Lung microvascular endothelial cell (primary cell): ENCODE measurements at places on chromosomes 12 and 14. TPM values are rescaled to one million over a fixed set of nuclear protein-coding genes. Genes with fewer than 3 reads are reported as not detected.
A peak's percentile ranks its signal among the peaks of the same experiment; 100 is the strongest.

- peak; percentile 44 for DNase-seq
Observed at GRCh38 chr14:53613404-53614253, 343.0 kb downstream of the BMP4 start.

- no peak for DNase-seq
Observed at GRCh38 chr14:103118663-103119404, 4.4 kb upstream of the TNFAIP2 start.

- no peak for DNase-seq
Observed at GRCh38 chr12:27462851-27463250, 16.3 kb downstream of the SMCO2 start.

- DNase-seq: no peak
Observed at GRCh38 chr12:130706311-130706710, 9.8 kb downstream of the RIMBP2 start.

DNA sequence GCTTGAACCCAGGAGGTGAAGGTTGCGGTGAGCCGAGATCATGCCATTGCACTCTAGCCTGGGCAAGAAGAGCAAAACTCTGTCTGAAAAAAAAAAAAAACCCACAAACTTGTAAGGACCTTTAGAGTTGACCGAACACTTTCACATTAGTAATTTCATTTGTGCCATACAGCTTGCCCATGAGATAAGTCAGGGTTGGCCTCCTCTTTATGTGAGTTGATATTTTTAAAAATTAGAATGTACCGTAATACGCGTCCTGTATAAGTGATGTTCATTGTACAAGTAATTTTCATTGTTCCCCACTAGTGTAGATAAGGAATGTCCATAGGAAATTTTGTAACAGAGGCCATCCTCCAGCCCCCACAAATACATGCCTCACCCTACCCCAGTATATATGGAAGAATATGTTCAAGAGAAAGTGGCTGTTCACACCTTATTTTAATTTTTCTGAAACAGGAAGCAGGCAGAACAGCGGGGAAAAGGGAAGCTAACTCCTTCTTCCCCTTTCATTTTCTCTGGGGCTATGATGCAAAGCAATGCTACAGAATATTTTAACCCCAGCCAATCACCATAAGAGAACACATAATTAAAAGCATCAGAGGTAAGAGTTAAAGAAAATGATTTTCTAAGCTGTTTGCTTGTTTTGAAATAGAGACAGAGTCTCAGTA is 31.9 kb upstream of the HIF1A start:
- no peak for DNase-seq

GRCh38 chr14:54590481-54590880 is 23.6 kb downstream of the SAMD4A start:
- DNase-seq: no peak

- DNase-seq: peak; percentile 88
Observed at GRCh38 chr12:76144245-76144549, 59.7 kb upstream of the NAP1L1 start.

GRCh38 chr12:14278294-14278953 is 87.1 kb upstream of the ATF7IP start:
- DNase-seq: no peak

DNA sequence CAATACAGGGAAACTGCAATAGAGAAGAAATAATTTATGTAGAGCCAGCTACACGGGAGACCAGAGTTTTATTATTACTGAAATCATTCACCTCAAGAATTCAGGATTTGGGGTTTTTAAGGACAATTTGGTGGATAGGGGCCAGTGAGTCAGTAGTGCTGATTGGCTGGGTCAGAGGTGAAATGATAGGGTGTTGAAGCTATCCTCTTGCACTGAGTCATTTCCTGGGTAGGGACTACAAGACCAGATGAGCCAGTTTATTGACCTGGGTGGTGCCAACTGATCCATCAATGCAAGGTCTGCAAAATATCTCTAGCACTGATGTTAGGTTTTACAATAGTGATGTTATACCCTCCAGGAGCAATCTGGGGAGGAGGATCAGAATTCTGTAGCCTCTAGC is 486.3 kb downstream of the LRIG3 start:
- no peak for DNase-seq

DNA sequence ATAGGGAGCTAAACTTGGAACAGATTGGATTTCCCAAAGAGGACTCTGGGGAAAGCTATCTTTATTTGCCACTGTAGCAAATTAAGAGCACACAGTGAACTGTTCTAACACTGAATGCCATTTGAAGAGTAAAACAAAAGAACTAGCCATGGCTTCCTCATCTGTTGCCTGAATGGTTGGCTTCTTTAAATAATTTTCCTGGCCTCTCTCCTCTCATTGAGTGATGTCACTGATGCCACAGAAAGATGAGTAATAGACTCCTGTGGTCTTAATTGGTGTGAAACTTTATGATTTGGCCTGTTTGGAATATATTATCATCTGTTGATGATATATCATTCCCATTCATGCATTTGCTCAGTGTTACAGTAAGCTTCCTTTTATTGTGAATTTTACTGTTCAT is 42.5 kb downstream of the WDR20 start:
- peak; percentile 56 for DNase-seq

DNA sequence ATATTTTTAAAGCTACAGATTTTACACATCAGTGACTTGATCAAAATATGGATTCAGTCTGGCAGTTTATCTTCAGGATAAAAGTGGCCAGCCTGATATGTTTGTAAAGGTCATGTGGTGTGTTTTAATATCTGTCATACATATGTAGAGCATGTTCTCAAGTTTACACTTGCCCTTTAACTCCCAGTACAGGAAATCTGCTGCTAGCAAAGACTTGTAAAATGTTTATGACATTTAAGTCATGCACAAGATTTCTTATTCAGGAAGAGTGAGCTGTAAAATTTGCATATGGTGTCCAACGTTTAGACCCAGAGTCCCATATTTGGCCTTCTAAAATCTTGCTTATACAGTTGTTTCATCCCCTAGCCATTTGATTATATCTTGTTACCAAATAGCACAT is 197.5 kb upstream of the FLRT2 start:
- no peak for DNase-seq

- peak; percentile 33 for DNase-seq
Observed at GRCh38 chr12:132554845-132555630, 55.3 kb downstream of the LRCOL1 start.

- no peak for DNase-seq
Observed at GRCh38 chr14:41785696-41786095, 179.0 kb downstream of the LRFN5 start.

Gene RASSF8
- 31.4 and 43.3 TPM in 2 replicates for total RNA-seq

Gene AKAP3
- total RNA-seq: 0.20 and 1.3 TPM in 2 replicates

Gene KRT71
- total RNA-seq: not detected in 2 replicates

Gene TMEM117
- 3.7 and 4.8 TPM in 2 replicates for total RNA-seq

Gene ASCL1
- not detected in 2 replicates for total RNA-seq

Gene FOXN4
- not detected in 2 replicates for total RNA-seq
